ENCODE measurements at places on chromosomes 7 and 10.

GRCh38 chr7:66050990-66051448 lies 24.6 kb upstream of the ASL start:
- no peak for DNase-seq

GRCh38 chr7:118312966-118313365 lies 88.5 kb downstream of the ANKRD7 start:
- DNase-seq = no peak

DNA sequence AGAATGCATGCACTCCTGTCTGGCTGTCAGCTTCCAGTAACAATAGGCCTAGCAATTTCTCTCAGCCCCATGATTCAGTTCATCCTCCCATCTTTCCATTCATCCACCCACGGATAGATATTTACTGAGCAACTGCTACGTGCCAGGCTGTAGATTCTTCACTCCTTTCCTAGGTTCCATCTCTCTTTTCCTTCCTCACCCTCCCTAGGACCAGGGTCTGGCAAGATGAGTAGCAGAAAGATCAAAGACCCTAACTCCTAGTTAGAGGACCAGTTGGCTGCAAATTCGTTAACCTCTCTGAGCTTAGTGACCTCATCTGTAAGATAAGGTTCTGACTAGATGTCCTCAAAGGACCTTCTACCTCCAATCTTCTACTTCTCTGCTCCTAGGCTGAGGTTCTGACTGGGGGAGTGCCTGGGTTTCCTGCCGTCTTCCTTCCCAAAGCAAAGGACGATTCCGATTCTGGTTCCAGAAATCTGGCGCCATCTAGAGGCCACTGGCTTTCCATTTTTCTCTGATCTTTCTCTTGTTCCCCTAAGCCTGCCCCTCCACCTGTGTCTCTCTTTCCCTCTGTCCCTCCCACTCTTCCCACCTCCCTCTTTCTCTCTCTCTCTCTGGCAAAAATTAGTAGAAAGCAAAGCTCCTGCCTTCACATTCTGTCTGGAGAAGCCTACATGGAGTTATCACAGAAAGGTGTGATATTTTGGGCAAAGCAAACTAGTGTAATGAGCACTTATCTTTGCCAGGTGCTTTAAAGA lies 26.2 kb downstream of the TBATA start:
- peak; percentile 43 for DNase-seq

DNA sequence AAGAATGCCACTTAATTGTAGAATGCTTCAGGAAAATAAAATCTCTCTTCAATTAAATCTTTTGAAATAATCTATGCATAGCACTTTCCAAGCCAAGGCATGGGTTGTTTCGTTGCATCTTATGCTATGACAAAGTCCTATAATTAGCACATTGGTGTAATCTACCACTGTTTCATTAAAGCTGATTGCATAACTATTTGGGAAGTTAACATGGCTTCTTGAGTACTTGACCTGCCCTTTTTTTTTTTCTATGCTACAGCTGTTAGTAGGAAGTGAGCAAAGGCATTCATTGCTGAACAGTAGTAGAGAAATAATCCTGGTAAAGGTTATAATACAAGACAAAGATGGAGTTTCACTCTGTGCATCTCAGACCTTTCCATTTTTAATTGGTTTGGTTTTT lies 557.2 kb upstream of the CELF2 start:
- no peak for DNase-seq

DNA sequence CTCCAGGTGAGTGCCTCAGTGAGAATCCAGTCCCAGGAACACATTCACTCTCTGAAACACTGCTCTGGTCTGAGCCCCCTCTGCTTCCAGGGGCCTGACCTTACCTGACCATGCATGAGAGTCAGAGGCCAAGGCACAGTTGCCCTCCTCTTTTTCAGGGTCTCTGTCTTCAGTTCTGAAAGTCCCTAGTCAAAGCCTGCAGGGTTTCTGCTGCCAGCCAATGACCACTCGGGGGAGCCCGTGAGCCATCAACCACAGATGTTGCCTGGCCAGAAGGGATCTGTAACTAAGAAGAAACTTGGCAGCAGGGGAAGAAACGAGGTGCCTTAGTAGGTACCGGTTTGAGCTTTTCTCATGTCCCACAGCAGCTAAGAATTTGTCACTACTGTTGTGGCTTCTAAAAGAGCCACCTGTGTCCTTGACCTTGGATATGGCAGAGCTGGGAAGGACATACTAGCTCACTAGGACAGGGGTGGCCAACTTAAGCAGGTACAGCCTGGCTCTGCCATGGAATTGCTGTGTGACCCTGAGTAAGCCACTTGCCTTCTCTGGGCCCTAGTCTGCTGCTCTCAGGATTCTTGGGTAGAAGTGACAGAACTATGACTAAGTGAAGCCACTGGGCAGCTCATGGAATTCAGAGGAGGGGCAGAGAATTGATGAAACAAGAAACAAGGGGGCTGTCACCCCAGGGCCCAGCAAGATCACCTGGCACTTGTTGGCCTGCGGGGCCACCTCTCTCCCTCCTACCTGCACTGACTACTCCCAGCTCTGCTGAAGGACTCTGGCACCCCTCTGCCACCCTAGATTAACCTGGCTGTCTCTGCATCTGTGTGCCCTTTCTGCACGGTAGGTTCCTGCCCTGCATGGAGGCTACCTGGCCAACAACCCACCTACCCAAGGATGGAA lies 83.8 kb upstream of the GPR26 start:
- peak; percentile 30 for DNase-seq

- DNase-seq = no peak
These were observed 50.4 kb upstream of the C7orf33 start for GRCh38 chr7:148540041-148540738.

DNA sequence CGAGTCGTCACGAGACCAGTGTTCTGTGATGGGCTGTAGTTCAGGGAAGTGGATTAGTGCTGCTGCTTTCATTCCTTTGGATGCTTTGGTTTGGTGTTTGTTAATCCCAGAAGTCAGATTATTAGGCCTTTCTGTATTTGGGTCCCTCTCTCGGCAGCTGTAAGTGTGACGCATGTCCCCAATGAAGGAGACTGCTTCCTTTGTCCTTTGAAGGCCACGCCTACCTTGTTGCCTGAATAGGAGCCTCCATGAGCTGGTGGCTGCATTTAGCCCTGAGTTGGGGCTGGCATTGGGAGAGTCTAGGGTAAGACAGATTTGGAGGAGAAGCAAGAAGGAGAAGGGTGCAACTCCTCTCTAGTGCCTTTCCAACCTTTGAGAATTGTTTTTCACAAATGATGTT lies 34.5 kb downstream of the DOCK1 start:
- DNase-seq = no peak
